ENCODE measurements at places on chromosomes 4 and X. TPM values are rescaled to one million over a fixed set of nuclear protein-coding genes. Genes with fewer than 3 reads are reported as not detected.

The PNPLA4 gene
- total RNA-seq = 22.6 TPM

The NOX1 gene
- total RNA-seq = not detected

The MUC7 gene
- not detected for total RNA-seq

The FOXR2 gene
- total RNA-seq = not detected

The STAP1 gene
- total RNA-seq = 0.30 TPM

The MAGEC1 gene
- not detected for total RNA-seq

The ARMCX5 gene
- total RNA-seq = 21.7 TPM

The TCEAL5 gene
- total RNA-seq = 11.9 TPM

The ASMTL gene
- 18.4 TPM for total RNA-seq

The SULT1E1 gene
- total RNA-seq = 41.4 TPM

The BGN gene
- 40.2 TPM for total RNA-seq

The STARD8 gene
- total RNA-seq = 9.3 TPM

The BTC gene
- total RNA-seq = 1.4 TPM

The ZNF157 gene
- 1.5 TPM for total RNA-seq

The TSPAN7 gene
- total RNA-seq = 177 TPM

The IGFBP7 gene
- 67.9 TPM for total RNA-seq

The POU3F4 gene
- 2.4 TPM for total RNA-seq

The NXF3 gene
- total RNA-seq = not detected

The HDAC8 gene
- total RNA-seq = 37.0 TPM

The BCAP31 gene
- 106 TPM for total RNA-seq

The UGT8 gene
- total RNA-seq = 87.3 TPM

The PLXNB3 gene
- 14.6 TPM for total RNA-seq

The AKAP4 gene
- total RNA-seq = not detected

The PABPC1L2B gene
- total RNA-seq = 0.72 TPM

The FGA gene
- total RNA-seq = 1.7 TPM

Data from spinal cord (tissue), 10 donors.